ENCODE measurements at places on chromosomes 5 and 9.

- H3K27ac ChIP-seq: no peak overlapping the region
- H3K36me3 ChIP-seq: no peaks in the 10 kb centered on the region
- no peak overlapping the region for H3K4me3 ChIP-seq
- DNase-seq: no peak
- peaks cover 3% of the 10 kb centered on the region for H3K27me3 ChIP-seq
Observed at GRCh38 chr5:126509339-126509738, 85.7 kb downstream of the ALDH7A1 start.

GRCh38 chr9:17859228-17859627 is 280.4 kb downstream of the SH3GL2 start:
- H3K4me3 ChIP-seq: no peak overlapping the region
- no peaks in the 10 kb centered on the region for H3K36me3 ChIP-seq
- peaks cover 10% of the 10 kb centered on the region for H3K27me3 ChIP-seq
- H3K27ac ChIP-seq: no peak overlapping the region
- peaks cover 15% of the 10 kb centered on the region for H3K4me1 ChIP-seq
- no peak for DNase-seq

DNA sequence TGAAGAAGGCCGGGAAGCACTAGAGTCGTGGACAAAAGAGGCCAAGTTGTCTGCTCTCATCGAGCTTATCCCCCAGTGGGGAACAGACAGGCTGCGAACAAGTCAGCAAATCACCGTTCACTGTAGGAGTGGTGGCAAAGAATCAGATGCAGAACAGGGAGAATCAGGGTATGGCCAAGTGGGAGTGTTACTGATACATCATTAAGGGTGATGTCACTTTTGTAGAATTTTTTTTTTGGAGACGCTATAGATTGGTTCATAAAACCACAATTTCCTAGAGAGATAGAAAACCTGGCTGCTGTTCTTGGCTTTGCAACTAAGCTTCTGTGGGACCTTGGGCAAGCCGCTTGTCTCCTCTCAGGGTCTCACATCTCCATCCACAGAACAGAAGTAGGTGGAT is 21.3 kb downstream of the SPRY4 start:
- no peak for DNase-seq
- H3K27ac ChIP-seq: peak overlapping the region; percentile 38
- peaks cover 61% of the 10 kb centered on the region for H3K4me1 ChIP-seq

DNA sequence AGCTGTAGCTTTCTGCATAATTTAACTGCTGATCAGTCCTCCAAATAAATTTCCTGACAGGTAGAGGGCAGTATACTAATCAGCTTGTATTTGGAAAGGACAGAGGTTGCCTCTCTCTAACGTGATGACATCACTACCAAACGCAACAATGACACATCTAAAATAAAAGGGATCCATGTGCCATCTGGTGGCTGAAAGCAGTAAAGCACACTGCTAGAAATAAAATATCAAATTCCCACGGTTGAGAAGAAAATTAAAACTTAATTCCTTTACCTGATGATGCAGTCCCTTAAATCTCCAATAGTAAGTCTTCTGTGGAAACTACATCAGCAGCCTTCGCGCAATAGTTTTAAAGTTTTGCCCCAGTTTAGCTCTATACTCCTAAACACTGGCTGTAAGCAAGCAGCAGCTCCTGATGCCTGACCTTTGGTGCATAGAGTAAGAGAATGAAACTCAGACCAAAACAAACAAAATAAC is 54.5 kb downstream of the DIAPH1 start:
- H3K27me3 ChIP-seq: no peaks in the 10 kb centered on the region
- H3K27ac ChIP-seq: peak overlapping the region; percentile 92
- peak; percentile 54 for DNase-seq
- H3K36me3 ChIP-seq: peaks cover 62% of the 10 kb centered on the region
- no peak overlapping the region for H3K4me3 ChIP-seq
- H3K4me1 ChIP-seq: peaks cover 24% of the 10 kb centered on the region

GRCh38 chr5:93343570-93343969 is 237.4 kb downstream of the NR2F1-AS1 start:
- no peaks in the 10 kb centered on the region for H3K36me3 ChIP-seq
- H3K4me3 ChIP-seq: no peak overlapping the region
- peaks cover 36% of the 10 kb centered on the region for H3K4me1 ChIP-seq

DNA sequence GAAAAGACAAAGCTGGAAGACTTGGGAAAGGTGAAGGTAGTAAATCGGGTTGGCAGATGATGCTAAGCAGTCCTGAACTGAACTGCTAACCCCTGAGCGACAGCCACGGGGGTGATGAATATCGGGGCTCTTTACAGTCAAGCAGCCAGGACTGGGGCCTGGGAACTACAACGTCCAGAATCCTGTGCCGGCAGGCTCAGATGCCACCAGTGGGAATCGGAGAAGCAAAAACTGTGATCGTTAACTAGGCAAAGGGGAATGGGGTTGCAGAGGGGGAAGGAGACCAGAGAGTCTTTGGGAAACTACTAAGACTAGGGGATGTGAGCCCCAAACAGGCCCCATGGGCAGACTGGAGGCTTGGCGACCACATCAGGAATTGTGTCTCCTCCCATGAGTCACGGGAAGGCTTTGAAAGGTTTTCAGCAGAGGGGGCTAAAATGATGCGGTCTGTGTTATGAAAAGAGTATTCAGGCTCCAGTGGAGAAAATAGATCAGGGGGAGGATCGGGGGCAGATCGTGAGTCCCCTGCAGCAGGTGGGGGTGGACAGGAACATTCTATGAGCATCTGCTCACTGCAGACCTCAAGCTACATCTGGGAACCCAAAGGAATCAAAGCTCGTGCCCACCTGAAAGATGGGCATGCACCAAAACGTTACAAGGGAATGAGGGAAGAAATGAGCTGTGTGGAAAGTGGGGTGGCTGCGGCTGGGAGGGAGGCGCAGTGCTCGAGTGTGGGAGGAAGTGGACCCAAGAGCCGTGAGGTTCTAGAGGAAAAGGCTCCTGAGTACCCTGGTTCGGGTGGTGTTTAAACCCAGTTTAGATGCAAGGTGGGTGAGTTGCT is 53.8 kb downstream of the HRH2 start:
- H3K4me3 ChIP-seq: no peak overlapping the region
- peaks cover 29% of the 10 kb centered on the region for H3K4me1 ChIP-seq
- peak overlapping the region; percentile 41 for H3K27ac ChIP-seq
- no peak for DNase-seq
- H3K27me3 ChIP-seq: peaks cover 25% of the 10 kb centered on the region
- H3K36me3 ChIP-seq: peaks cover 46% of the 10 kb centered on the region

- H3K4me3 ChIP-seq: no peak overlapping the region
- peaks cover 50% of the 10 kb centered on the region for H3K4me1 ChIP-seq
- no peaks in the 10 kb centered on the region for H3K27me3 ChIP-seq
Observed at GRCh38 chr9:16453390-16453789, 417.1 kb downstream of the BNC2 start.

DNA sequence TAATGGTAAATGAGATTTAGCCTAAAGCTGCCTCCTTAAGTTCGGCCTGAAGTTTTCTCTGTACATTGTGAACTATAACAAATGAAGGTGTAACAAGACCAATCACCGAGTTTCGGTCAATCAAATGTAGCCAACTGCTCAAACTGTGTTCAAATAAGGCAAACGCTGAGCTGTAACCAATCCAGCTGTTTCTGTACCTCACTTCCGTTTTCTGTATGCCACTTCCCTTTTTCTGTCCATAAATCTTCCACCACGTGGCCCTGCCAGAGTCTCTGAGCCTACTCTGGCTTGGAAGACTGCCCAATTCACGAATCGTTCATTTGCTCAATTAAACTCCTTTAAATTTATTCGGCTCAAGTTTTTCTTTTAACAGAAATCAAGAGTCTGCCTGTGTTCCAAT is 193.5 kb upstream of the KLF9 start:
- no peak overlapping the region for H3K4me3 ChIP-seq
- no peaks in the 10 kb centered on the region for H3K36me3 ChIP-seq
- H3K4me1 ChIP-seq: peaks cover 4% of the 10 kb centered on the region
- no peak overlapping the region for H3K27ac ChIP-seq
- no peaks in the 10 kb centered on the region for H3K27me3 ChIP-seq
- DNase-seq: no peak

GRCh38 chr9:96596601-96597111 is 23.0 kb downstream of the CDC14B start:
- H3K4me3 ChIP-seq: no peak overlapping the region
- H3K27me3 ChIP-seq: peaks cover 5% of the 10 kb centered on the region
- DNase-seq: no peak
- H3K27ac ChIP-seq: no peak overlapping the region

DNA sequence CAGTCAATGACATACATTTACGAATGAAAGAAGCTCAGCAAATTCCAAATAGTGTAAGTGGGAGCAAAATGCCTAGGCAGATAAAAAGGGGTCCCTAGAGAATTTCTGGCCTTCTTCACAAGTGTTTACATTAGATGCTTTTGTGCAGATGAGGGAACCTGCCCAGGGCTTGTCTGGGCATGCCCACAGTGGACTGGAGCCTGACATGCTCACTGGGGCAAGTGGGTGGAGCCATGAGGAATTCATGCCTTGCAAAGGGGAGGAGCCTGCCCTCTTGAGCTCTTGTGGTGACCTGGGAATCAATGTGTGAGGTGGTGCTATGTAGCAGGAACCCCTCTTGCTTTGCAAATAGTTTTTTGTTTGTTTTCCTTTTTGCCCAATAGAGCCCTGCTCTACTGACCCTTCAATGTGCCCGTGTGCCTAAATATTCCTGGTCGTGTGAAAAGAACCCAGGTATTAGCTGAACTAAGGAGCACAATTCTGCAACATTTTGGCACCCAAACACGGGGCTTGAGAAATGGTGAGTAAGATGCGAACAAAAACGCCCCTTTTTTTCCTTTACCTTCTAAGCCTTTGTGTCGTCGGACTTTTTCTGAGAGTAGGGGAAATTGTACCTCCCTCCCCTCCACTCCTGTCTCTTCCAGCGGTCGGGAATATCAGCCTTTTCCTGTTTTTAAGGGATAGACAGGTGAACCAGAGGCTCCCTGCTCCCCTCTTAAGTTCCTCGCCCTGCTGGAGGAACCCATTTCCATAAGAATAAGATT is 433.8 kb upstream of the CDH9 start:
- H3K4me1 ChIP-seq: peaks cover 6% of the 10 kb centered on the region
- no peaks in the 10 kb centered on the region for H3K27me3 ChIP-seq
- DNase-seq: peak; percentile 46
- H3K36me3 ChIP-seq: peaks cover 35% of the 10 kb centered on the region

DNA sequence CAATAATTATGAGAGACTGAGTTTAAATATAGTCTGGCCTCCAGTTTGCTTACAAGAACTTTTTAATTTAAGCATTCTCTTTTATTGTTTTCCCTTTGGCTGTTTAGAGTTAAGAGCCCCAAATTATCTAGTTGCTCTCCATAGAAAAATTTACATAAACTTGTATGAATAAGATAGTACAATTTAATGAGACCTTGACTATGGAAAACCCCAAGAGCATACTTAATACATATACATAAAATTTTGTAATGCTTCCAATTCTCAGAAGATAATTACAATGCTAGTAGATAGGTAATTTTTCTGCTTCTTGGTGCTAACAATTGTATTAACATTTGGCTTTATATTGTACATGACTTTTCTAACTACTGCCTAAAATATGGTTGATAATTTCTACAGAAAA is 20.3 kb upstream of the MSH3 start:
- H3K27me3 ChIP-seq: no peaks in the 10 kb centered on the region
- H3K36me3 ChIP-seq: peaks cover 94% of the 10 kb centered on the region
- no peaks in the 10 kb centered on the region for H3K4me1 ChIP-seq
- no peak overlapping the region for H3K27ac ChIP-seq

GRCh38 chr9:134501761-134502265 is 139.8 kb upstream of the COL5A1 start:
- DNase-seq: no peak
- H3K36me3 ChIP-seq: no peaks in the 10 kb centered on the region
- peaks cover under 1% of the 10 kb centered on the region for H3K27me3 ChIP-seq
- no peak overlapping the region for H3K4me3 ChIP-seq
- H3K4me1 ChIP-seq: peaks cover 29% of the 10 kb centered on the region

- H3K27me3 ChIP-seq: peaks cover 53% of the 10 kb centered on the region
- no peak overlapping the region for H3K27ac ChIP-seq
- peaks cover 22% of the 10 kb centered on the region for H3K4me1 ChIP-seq
- no peaks in the 10 kb centered on the region for H3K36me3 ChIP-seq
- no peak overlapping the region for H3K4me3 ChIP-seq
- DNase-seq: no peak
Observed at GRCh38 chr5:40685193-40685592, 5.5 kb downstream of the PTGER4 start.

DNA sequence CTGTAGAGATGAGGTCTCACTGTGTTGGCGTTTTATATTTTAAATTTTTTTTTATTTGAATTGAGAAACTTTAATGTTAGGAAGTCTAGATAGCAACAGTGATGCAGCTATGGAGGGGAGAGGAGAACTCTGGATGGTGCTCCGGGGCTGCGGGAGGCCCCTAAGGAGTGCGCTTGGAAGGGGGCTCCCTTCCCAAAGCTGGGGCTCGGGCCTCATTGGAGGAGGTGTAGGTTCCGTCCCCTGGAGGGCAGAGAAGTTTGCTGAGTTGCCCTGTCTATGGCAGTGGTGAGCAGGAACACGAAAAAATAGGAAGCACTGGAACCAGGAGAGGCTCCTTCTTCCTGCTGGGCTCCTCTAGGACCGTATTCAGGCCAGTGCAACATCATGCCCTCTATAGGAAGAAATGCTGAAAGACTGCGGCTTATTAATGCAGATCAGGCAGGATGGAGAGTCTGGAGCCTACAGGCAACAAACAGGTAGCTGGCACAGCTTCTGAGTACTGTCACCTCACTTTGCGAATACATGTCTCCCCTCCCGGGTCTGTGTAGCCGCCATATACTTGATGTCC is 16.1 kb downstream of the AHRR start:
- H3K27me3 ChIP-seq: peaks cover 47% of the 10 kb centered on the region
- no peak for DNase-seq

- peaks cover 18% of the 10 kb centered on the region for H3K4me1 ChIP-seq
- no peak overlapping the region for H3K27ac ChIP-seq
- no peaks in the 10 kb centered on the region for H3K36me3 ChIP-seq
- H3K4me3 ChIP-seq: no peak overlapping the region
- no peak for DNase-seq
- H3K27me3 ChIP-seq: peaks cover 75% of the 10 kb centered on the region
Observed at GRCh38 chr9:846852-847251, 5.4 kb downstream of the DMRT1 start.

- no peak overlapping the region for H3K27ac ChIP-seq
- DNase-seq: no peak
- peaks cover 42% of the 10 kb centered on the region for H3K4me1 ChIP-seq
- peaks cover 28% of the 10 kb centered on the region for H3K36me3 ChIP-seq
- peaks cover 31% of the 10 kb centered on the region for H3K27me3 ChIP-seq
- H3K4me3 ChIP-seq: no peak overlapping the region
Observed at GRCh38 chr9:96188571-96188970, 113.4 kb downstream of the HSD17B3 start.

- H3K36me3 ChIP-seq: peaks cover 34% of the 10 kb centered on the region
- peaks cover 7% of the 10 kb centered on the region for H3K27me3 ChIP-seq
- no peak overlapping the region for H3K4me3 ChIP-seq
- DNase-seq: no peak
- no peak overlapping the region for H3K27ac ChIP-seq
- peaks cover 4% of the 10 kb centered on the region for H3K4me1 ChIP-seq
Observed at GRCh38 chr5:151192626-151193025, 31.3 kb downstream of the CCDC69 start.

DNA sequence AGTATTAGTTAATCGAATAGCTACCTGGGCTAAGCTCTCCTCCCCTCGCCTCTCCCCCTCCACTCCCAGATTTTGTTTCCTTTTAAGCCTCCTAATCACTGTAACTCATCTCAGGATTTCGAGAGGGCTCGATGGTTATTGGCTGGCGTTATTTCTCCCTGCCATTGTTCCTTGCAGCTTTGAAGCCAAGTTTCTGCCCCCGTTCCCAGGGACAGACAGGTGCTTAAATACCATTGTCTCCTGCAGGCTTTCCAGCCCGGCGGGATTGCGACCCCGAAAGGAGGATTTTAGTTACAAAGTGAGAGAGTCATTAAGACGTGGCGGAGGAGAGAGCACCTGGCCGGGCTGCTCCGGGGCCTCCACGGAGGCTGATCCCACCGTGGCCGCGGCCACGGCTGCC is 46.2 kb downstream of the ASS1 start:
- no peak overlapping the region for H3K4me3 ChIP-seq
- no peak overlapping the region for H3K27ac ChIP-seq
- no peak for DNase-seq
- H3K4me1 ChIP-seq: peaks cover 29% of the 10 kb centered on the region
- peaks cover 13% of the 10 kb centered on the region for H3K36me3 ChIP-seq
